CD4-positive, CD25-positive, alpha-beta regulatory T cell (primary cell): ENCODE measurements at places on chromosomes 7 and 10. TPM values are rescaled to one million over a fixed set of nuclear protein-coding genes. Genes with fewer than 3 reads are reported as not detected.

The FANK1 gene
- 31.3 TPM for total RNA-seq

The RAMP3 gene
- not detected for total RNA-seq

DNA sequence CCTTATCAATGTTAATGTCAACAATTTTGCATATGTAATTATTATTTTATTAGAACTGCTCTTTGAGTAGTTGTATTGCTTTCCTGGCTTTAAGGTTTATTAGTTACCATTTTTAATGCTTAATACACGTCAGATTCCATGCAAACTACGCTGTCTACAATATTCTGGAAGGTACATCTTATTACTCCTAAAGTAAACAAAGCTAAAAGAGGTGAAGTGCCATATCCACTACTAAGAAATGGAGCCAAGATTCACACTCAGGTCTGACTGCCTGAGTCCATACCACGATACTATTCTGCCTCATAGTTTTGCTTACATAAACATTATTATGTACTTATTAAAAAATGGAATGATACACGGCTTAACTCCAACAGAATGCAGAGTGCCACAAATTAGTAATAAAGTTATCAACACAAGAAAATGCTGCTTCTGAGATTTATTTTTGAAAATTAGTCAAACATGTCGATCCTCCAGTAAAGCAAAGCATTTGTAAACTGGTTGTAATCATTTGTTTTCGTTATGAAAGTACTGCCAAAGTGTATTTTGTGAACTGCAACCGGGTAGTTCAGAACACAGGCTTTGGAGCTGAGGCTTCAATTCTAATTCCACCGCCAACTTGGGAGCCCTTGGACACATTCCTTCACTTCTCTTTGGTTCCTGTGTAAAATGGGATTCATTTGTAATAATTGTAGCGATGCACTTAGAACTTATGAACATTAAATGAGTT is 1.1 kb upstream of the DMTF1 start:
- peaks cover 39% of the 10 kb centered on the region for H3K4me1 ChIP-seq
- H3K4me3 ChIP-seq: peak overlapping the region; percentile 93
- DNase-seq: no peak
- H3K27me3 ChIP-seq: no peaks in the 10 kb centered on the region
- H3K36me3 ChIP-seq: no peaks in the 10 kb centered on the region

- H3K27me3 ChIP-seq: no peaks in the 10 kb centered on the region
- peaks cover 6% of the 10 kb centered on the region for H3K36me3 ChIP-seq
- peak; percentile 24 for DNase-seq
- H3K27ac ChIP-seq: peak overlapping the region; percentile 84
- H3K4me1 ChIP-seq: peaks cover 83% of the 10 kb centered on the region
These were observed 107.5 kb downstream of the ELMO1 start for GRCh38 chr7:37341033-37341630.

DNA sequence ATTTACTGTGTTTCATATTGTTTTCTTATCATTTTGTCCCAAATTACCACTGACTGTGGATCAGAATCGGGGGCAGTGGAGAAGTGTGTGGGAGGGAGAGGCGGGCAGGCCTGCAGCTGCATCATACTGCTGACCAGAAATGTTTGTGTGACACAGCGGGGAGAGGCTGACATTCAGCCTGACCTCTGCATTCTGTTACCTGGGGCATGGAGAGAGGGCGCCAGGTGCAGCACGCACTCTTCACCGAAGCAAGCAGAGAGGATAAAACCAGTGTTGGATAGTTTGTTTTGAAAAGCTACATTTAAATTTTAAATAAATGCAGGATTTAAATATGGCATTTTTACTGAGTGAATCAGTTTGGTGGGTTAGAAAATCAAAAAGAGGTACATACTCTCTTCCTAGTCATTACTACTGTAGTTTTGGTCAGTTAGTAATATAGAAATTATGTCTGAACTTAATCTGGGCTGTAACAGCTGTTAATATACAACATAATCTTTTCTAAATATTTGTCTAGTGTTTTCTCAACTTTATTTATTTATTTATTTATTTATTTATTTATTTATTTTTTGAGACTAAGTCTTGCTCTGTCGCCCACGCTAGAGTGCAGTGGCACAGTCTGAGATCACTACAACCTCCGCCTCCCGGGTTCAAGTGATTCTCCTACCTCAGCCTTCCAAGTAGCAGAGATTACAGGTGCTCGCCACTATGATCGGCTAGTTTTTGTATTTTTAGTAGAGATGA is 8.8 kb upstream of the STMP1 start:
- H3K27me3 ChIP-seq: no peaks in the 10 kb centered on the region
- H3K27ac ChIP-seq: no peak overlapping the region
- H3K4me1 ChIP-seq: no peaks in the 10 kb centered on the region
- H3K4me3 ChIP-seq: no peak overlapping the region

- peaks cover 66% of the 10 kb centered on the region for H3K27me3 ChIP-seq
- peak; percentile 83 for DNase-seq
- no peak overlapping the region for H3K27ac ChIP-seq
- H3K4me1 ChIP-seq: peaks cover 37% of the 10 kb centered on the region
- H3K4me3 ChIP-seq: no peak overlapping the region
- no peaks in the 10 kb centered on the region for H3K36me3 ChIP-seq
These were observed 3.6 kb downstream of the HOXA13 start for GRCh38 chr7:27196287-27196767.

DNA sequence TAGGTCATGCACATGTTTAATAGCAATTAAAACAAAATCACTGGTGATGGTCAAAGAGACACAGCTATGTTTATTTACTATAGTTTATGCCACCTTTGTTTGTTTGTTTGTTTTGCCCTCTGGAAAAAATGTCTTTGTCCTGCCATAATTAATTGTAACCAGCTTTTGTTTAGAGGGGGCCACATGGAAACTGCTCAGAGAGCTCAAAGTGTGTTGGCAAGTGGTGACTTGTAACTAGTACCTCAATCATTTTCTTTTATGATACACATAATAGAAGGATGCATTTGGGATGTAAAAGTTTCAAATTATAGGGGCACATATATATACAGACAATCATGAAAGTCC is 40.2 kb downstream of the GRK5 start:
- no peak for DNase-seq
- no peak overlapping the region for H3K4me3 ChIP-seq
- no peaks in the 10 kb centered on the region for H3K36me3 ChIP-seq
- no peaks in the 10 kb centered on the region for H3K27me3 ChIP-seq

DNA sequence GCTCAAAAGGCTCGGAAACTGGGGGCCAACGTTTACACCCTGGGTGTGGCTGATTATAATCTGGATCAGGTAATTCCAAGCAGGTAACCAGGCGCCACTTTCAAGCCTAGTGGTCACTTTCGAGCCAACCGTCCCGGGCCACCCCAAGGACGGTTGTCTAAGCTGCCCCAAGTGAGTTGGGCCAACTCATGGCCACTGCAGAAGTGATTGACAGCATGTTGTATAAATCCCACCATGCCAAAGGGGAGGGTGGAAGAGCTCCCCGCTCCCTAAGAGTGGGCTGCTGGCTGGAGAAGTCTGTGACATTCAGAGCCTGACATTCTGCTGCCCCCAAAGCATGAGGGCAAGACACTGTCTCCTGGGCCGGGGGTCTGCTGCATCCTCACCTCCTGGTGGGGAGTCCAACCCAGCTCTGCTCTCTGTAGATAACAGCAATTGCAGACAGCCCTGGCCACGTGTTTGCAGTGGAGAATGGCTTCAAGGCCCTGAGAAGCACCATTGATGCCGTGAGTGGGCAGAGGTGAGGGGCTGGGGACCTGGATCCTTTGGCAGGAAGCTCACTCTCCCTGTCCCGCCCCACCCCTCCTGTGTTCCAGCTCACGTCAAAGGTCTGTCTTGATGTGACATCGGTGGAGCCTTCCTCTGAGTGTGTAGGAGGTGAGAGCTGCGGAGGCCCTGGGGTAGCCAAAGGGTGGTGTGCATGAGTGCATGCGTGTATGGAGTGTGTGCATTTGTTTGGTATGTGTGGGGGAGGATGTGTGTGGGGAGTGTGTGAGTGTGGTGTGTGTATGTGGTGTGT is 10.8 kb downstream of the ANTXRL start:
- DNase-seq: no peak
- no peaks in the 10 kb centered on the region for H3K36me3 ChIP-seq
- H3K27ac ChIP-seq: no peak overlapping the region
